Nephron progenitor cell (in vitro differentiated cells): ENCODE measurements at places on chromosomes 12 and 14.

DNA sequence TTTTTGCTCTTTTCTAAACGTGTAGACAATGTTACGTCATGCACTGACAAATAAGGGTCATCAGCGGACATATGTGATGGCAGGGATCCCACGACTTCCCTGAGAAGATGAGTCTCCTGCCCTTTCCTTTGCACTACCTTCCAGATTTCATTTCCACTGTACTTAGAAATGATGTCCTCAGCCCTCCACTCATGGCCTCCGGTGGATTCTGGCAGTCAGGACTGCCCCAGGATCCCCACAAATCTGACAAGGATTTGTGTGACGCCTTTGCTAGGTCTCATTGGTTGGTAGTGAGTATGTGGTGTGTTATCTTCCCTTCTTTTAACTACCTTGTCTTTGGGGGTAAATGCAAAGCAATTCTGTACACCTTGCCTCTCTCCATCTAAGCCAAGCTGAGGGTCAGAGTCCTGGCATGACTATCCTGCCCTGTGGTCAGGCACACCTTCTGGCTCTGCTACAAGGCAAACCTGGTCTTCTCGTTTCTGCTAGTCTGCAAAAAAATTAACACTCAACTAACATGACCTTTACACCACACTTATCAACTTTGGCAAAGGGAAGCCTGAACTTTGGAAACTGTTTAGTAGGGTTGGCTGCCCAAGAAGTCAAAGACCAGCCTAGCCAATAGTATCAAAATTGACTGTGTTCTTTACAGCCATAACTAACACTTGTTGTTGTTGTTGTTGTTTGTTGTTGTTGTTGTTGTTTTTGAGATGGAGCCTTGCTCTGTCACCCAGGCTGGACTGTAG, 17.3 kb upstream of the DHRS4 start:
- no peak for DNase-seq

GRCh38 chr12:98371419-98371818, 144.0 kb upstream of the TMPO start:
- no peak for DNase-seq

DNA sequence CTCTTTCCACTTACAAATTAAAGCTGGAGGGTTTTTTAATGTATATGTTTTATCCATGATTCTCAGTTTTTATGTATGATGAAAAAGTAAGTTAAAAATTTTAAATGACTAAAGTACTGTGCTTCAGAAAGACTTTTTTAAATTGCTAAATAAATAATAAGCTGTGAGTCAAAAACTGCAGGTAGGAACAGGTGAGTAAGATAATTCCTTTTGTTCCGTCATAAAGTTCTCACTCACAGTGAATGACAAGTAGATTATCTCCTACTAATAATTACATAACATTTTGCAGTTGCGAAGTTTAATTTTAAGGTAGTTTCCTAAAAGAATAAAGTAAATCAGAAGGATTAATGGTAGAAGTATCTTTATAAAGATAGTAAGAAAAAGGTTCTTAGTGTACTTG, 78.0 kb downstream of the PRKCH start:
- DNase-seq = no peak

DNA sequence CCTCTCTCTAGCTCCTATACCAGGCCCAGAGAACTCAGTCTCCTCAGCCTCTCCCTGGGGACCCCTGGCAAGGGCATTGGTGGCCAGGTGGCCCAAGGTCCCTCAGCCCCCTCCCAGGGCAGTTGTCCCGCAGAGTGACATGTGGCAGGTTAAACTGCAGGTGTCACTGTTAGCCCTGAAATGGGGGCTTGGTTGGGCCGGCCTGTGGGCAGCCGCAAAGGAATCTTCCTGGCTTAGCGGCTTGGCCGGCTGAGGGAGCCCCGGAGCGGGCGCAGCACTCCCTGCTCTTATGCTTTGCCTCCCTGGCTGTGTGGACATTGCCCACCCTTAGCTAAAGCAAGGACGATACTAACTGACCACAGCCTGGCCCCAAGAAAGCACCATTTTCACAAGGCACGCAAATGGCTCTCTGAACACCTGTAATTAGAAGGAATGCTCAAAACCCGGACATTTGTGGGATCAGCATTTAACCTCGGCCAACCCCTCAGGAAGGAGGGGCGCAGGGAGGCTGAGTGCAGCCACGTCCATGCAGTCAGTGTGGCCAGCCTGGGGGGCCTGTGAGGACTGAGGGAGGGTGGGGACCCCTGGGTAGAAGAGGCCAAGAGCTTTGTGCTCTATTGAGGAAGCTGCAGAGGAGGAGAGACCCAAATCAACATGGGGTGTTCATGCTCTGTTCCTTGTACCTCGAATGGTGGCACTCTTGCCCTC, 82.2 kb downstream of the PAPOLA start:
- peak; percentile 79 for DNase-seq

DNA sequence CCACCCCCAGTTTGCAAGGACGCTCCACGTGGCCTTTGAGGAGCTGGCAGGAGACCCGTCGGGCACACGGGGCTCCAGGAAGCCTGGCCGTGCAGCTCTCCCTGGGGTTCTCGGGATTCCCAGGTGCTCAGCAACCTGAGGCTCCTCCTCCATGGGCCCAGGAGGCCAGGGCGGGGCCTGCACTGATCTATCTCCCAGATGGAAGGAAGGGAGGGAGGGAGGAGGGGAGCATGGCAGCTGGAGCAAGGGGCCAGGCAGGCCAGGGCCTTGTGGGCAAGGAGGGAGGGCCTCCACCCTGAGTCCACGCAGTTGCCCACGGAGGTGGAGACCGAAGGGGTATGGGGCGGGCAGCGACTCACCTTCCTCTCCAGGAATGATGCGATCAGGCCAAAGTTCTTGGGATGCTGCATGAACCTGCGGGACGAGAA, 127.3 kb downstream of the RFLNA start:
- no peak for DNase-seq

DNA sequence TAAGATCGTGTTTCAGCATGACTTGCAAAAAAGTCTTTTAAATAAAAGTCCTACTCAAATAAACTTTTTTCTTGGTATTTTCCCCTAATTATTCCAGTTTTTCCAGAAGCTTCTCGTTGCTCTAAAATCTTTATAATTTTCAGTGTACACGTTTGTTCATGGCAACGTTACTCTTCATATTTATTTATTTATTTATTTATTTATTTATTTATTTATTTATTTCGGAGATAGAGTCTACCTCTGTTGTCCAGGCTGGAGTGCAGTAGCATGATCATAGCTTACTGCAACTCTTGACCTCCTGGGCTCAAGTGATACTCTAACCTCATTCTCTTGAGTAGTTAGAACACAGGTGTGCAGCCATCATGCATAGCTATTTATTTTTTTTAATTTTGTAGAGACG, 438.3 kb upstream of the MDGA2 start:
- DNase-seq = no peak

GRCh38 chr14:36057452-36058116, 118.9 kb downstream of the PTCSC3 start:
- DNase-seq = no peak

DNA sequence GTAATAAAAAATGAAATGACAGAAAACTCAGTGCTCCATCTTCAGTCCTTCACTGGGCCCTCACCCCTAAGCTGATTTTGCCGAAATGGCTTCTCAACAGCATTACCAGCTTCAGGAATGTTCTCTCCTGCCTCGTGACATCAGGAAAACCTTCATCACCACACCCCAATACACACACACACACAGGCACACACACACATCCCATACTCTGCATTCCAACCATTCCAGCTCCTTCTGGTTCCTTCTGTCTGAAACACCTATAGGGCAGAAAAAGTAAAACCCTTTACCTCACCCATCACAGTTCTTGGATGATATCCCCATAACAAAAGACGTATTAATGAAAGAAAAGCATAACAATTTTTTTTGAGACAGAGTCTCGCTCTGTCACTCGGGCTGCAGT, 75.9 kb downstream of the CCDC60 start:
- DNase-seq = no peak

DNA sequence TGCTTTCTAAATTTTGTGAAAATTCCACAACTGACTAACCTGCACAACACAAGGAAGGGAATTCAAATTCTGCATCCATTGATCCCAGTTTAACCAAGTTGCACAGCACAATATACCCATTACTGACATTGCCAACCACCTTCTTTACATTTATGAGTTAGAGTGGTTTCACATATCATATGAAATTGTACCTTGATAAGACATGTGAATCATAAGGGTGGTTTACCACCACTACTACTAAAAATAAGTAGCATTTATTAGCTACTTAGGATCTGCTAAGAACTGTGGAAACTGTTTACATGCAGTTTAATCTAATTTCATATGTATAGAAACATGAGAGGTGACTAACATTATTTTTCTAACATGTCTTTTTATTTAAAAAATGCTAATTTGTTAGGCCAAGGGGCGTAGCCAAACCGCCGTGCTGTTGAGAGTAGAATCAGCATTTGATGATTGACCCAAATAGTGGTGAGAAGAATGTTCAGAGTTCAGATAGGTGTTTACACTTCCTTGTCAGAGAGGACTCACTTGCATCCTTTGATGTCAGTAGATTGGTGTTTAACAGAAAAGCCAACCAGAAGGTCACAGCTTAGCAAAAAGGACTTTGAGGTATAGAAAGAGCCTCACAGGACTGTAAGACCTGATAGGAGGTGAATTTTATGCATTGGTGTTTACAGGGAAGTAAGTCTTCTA, 56.2 kb downstream of the LRFN5 start:
- DNase-seq = no peak

DNA sequence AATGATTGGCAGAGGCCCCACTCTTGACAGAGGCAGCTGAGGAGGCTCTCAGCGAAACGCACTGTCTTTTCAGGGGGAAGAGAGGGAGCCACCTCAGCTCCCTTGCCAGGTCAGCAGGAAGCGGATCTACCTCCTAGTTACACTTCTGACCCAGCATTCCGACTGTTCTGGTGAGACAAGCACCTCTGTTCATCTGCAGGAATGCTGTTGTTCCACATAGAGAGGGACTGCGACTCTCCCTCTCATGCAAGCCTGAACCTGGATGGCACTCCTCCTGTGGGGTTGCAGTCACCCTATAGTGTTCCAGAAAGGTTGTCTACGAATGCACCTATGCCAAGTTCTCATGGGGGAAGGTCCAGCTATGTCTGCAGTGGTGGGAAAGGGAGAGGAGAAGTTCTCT, 37.1 kb upstream of the AEBP2 start:
- DNase-seq = no peak

DNA sequence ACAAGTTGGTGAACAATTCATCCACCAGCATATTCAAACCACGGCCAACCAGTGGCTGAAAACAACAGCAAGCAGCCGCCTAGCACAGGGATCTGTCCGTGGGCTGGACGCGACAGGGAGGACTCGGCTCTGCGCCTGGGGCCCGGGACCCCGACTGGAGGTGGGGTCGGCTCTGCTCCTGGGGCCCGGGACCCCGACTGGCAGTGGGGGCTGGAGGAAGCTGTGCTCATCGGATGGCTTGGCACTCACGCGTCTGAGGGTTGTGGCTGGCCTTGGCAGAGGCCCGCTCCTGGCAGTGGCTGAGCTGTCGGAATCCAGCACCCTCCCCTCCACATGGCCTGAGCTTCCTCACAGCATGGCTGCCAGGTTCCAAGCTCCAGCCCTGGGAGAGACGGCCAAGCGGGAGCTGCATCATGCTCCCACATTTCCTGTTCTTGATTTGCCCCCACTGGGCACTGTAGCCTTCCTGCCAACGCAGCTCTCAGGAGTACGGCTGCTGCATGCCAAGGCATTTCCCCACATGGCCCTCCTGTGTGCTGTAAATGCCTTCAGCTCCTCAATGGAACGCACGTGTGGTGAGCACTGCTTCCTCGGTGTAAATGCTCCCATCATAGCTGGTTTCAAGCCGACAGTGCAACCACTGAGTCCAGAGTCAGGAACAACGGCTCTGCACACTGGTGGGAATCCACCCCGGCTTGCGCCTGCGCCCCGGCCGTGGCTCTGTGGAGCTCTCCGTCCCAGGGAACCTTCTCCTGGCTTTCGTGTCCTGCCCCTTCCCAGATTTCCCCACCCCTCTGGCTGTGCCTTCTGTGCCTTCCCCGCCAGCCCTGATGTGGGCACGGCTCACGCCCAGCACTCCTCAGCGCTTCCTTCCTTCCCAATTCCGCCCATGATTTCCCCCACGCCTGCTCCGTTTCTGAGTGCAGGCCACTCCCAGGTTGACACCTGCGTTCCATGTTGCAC, 7.3 kb upstream of the GALNT9 start:
- DNase-seq = no peak

DNA sequence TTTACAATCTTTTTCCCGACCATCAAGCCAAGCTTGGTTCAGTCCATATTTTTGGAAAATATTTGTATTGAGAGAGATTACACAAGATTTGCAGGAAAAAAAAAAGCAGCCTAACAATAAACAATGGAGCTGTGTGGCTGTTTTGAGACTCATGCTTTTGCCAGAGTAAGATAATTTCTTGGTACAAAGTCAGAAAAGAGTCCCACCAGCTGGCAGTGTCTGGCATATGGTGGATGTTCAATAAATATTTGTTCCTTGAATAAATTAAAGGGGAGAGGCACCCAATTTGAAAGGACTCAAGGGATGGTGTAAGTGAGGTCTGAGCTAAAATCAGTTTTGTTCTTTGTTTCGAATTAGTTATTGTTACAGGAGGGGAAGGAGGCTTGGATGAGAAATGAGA, 78.1 kb upstream of the RPH3A start:
- no peak for DNase-seq

GRCh38 chr12:22529281-22530060, 14.9 kb downstream of the C2CD5 start:
- DNase-seq = no peak

DNA sequence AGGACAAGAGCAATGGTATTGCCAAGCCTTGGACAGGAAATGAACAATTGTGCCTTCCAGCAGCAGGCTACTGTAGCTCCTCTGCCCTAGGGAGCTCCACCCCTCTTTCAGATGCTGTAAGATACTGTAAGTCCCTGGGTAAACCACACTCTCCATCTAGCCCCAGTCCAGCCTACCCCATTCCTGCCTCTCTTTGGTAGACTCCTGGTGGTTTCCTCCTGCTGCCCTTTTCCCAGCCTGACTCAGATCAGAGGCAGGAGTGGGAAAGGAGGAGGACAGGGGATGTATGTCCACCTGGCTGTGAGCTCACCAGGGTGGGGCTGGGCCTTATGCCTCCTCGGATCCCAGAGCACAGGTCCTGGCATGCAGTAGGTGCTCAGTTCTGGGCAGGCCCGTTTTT, 174.6 kb downstream of the ESRRB start:
- no peak for DNase-seq

- DNase-seq = no peak
Measured at GRCh38 chr12:79648881-79649280, 41.9 kb downstream of the PAWR start.

- DNase-seq = no peak
Measured at GRCh38 chr14:77599889-77600288, 16.5 kb downstream of the SPTLC2 start.

- DNase-seq = no peak
Measured at GRCh38 chr12:124852329-124852831, 11.3 kb downstream of the SCARB1 start.

DNA sequence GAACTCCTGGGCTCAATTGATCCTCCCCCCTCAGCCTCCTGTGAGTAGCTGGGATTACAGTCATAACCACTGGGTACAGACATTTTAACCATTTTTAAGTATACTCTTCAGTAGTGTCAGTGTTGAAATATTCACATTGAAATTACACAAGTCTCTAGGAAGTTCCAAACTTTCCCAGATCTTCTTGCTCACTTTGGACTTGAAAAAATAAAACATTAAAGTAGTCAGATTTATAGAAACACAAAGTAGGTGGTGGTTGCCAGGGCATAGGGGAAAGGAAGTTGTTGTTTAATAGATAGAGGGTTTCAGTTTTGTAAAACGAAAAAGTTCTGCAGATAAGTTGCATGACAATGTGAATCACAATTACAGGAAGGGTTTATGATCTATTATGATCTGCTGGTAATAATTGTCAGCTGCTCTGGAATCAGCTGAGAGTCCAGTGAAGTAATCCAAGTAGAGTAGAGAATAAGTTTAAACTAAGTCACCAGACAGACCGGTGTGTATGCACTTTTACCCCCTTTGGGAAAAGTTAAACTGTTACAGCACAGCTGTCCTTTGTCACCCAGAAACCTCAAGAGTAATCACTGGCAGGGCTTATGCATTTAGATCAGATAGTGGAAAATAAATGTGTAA, 27.4 kb downstream of the PCNX1 start:
- no peak for DNase-seq
